ENCODE measurements at places on chromosomes 12 and 14. TPM values are rescaled to one million over a fixed set of nuclear protein-coding genes. Genes with fewer than 3 reads are reported as not detected.
A peak's percentile ranks its signal among the peaks of the same experiment; 100 is the strongest.

DNA sequence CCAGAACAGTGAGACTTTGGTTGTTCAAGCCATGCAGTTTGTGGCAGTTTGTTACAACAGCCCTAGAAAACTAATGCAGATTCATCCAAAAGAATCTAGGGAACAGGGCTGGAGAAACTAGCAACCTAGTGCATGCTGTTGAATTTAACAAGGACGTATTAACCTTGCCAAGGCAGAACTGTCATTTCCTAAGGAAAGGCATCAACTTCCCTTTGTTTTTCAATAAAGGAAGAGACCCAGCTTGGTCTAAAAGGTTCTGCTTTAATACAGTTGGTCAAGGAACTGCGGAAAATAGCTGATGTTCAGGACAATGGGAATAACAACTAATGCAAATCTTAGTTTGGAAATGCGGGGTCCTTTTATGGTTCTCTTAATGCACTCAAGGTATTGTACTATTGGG, 11.5 kb downstream of the AK7 start:
- DNase-seq, result no peak

- DNase-seq, result no peak
Observed at GRCh38 chr12:30973175-30973574, 46.6 kb downstream of the TSPAN11 start.

DNA sequence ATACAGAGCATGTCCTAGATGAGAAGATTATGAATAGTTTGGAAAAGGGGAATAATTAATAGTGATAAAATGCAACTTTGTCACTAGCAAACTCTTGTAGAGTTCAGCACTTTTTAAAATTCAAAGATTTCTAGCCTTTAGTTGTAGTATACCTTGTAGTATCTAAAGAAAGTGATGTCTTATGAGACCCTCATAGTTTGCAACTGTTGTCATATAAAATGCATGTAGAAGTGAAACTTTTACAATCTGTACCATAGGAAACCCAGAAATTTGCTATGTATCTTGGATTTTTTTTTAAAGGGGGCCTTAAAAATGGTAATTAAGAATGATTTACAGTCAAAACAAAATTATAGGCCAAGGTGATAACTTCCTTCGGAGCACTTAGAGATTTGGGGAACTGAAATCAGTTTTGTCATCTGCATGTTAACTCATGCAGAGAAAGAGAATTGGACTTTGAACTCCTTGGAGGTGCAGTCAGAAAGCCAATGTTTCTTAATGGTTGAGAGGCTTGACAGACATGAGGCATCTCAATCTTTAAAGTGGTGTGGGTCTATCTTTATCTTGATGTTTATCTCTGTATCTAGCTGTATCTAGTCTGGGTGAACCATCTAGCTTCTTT, 1.3 kb downstream of the LRRK2 start:
- DNase-seq, result peak; percentile 18

DNA sequence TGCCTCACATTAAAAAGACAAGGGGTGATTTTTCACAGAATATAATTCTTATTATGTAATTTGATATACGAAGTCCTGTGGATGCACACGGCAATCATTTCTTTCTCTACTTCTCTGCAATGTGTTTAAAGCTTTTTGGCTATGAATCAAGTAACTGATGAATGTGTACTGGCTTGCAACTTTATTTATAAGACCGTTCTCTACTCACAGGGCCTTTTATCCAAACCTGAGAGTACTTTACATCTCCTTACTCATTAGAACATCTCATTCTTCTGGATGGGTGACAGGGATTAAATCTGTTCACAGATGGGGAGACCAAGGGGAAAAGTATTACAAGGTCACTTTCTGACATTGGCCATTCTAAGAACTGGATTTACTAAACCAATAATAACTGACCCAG, 215.8 kb upstream of the DIO2 start:
- DNase-seq, result no peak

- no peak for DNase-seq
Observed at GRCh38 chr12:116121453-116121871, 156.0 kb downstream of the MED13L start.

GRCh38 chr12:12216349-12217017, 50.4 kb downstream of the LRP6 start:
- no peak for DNase-seq

Gene CARMIL3
- 1.6 TPM for total RNA-seq

Gene BCL11B
- total RNA-seq, result not detected

Gene PPP1R13B
- 12.8 TPM for total RNA-seq

Gene MEG3
- total RNA-seq, result not detected

Gene NANOG
- total RNA-seq, result not detected

Gene IL26
- total RNA-seq, result not detected

Gene PLCZ1
- not detected for total RNA-seq
